ENCODE measurements at places on chromosomes 13 and 19. TPM values are rescaled to one million over a fixed set of nuclear protein-coding genes. Genes with fewer than 3 reads are reported as not detected.

- DNase-seq, result peak; percentile 72
Measured at GRCh38 chr19:14167576-14168138, 31.3 kb upstream of the ASF1B start.

DNA sequence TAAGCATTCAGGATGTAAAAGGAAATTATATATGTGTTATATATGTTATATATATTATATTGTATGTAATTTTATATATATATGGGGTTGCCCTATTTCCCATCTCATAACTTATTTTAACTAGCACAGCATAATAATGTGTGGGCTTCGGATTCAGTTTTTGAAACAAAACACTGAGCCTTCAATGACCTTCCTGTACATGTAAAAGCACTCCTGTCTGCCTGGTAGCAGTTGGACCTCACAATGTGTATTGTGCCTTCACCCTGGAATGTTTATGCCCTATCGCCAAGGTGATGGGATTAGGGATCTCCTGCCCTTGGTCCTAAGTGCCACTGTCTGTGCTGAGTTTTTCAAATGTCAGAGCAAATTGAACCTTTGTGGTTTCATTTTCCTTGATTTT, 968.8 kb downstream of the TUBA3C start:
- DNase-seq, result no peak

The C19orf67 gene
- total RNA-seq, result not detected

The PINLYP gene
- 5.4 TPM for total RNA-seq

- DNase-seq, result no peak
Measured at GRCh38 chr13:96104516-96104915, 14.6 kb downstream of the HS6ST3 start.

DNA sequence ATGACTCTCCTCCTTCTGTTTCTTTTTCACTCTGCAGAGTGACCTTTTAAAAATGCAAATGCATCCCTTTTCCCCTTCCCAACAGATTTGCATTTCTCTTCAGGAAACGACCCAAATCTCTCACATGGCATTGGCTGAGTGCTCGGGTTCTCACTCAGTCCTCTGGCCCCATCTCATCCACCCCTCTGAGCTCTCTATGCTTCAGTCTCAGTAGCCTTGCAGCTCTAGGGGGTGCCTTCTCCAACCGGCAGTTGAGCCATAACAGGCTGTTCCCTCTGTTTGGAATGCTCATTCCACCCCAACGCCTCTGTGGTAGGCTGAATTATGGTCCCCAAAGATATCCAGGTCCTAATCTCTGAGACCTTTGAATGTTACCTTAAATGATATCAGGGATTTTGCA, 78.2 kb downstream of the AKAP11 start:
- DNase-seq, result no peak

The GPC6 gene
- 0.54 TPM for total RNA-seq

The BCL3 gene
- total RNA-seq, result 31.0 TPM

- no peak for DNase-seq
Measured at GRCh38 chr19:2280633-2281264, 1.2 kb downstream of the PEAK3 start.

GRCh38 chr19:7440188-7440975, 48.5 kb downstream of the PEX11G start:
- no peak for DNase-seq

GRCh38 chr13:110443622-110444225, 117.8 kb downstream of the RAB20 start:
- no peak for DNase-seq

The CD37 gene
- total RNA-seq, result 255 TPM

Measured in hematopoietic multipotent progenitor cell (in vitro differentiated cells).